ENCODE measurements at places on chromosomes 6 and 20. TPM values are rescaled to one million over a fixed set of nuclear protein-coding genes. Genes with fewer than 3 reads are reported as not detected.

The ANKEF1 gene
- 2.5 TPM for total RNA-seq

The LIN28B gene
- total RNA-seq, result 0.25 TPM

The FILIP1 gene
- 1.5 TPM for total RNA-seq

The SLC22A16 gene
- 0.49 TPM for total RNA-seq

The CFB gene
- total RNA-seq, result 0.49 TPM

The SMIM26 gene
- 49.9 TPM for total RNA-seq

The MCUR1 gene
- 25.8 TPM for total RNA-seq

The SLC12A5 gene
- total RNA-seq, result 17.2 TPM

The GZF1 gene
- total RNA-seq, result 20.7 TPM

The NR2E1 gene
- 10.8 TPM for total RNA-seq

The SCGN gene
- total RNA-seq, result 30.7 TPM

The MATN4 gene
- total RNA-seq, result not detected

The TENT5A gene
- 2.5 TPM for total RNA-seq

The ZNF184 gene
- 22.9 TPM for total RNA-seq

The BFSP1 gene
- total RNA-seq, result 0.49 TPM

The THEMIS gene
- 0.25 TPM for total RNA-seq

The RFX6 gene
- not detected for total RNA-seq

The FAM209B gene
- not detected for total RNA-seq

The NOTCH4 gene
- 4.4 TPM for total RNA-seq

The MMP24 gene
- 75.0 TPM for total RNA-seq

The ENPP3 gene
- total RNA-seq, result 0.25 TPM

The ZNF133 gene
- 21.1 TPM for total RNA-seq

The VGLL2 gene
- not detected for total RNA-seq

The TRIM31 gene
- total RNA-seq, result not detected

The HRH3 gene
- 0.49 TPM for total RNA-seq

The DNAAF9 gene
- total RNA-seq, result 36.9 TPM

The NRSN1 gene
- total RNA-seq, result 28.8 TPM

The FNDC11 gene
- 4.4 TPM for total RNA-seq

All from temporal lobe (tissue), 4 donors.